ENCODE measurements at places on chromosomes 2 and 18.

GRCh38 chr18:70366174-70366573 lies 77.3 kb downstream of the SOCS6 start:
- ATAC-seq: no peak

DNA sequence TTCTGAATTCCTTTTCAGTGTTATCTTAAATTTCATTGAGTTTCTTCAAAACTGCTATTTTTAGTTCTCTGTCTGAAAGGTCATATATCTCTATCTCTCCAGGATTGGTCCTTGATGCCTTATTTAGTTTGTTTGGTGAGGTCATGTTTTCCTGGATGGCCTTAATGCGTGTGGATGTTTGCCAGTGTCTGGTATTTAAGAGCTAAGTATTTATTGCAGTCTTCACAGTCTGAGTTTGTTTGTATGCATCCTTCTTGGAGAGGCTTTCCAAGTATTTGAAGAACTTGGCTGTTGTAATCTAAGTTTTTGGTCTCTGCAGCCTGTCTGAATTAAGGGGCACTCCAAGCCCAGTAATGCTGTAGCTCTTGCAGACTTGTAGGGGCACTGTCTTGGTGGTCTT lies 249.3 kb downstream of the ZNF385B start:
- ATAC-seq: no peak

DNA sequence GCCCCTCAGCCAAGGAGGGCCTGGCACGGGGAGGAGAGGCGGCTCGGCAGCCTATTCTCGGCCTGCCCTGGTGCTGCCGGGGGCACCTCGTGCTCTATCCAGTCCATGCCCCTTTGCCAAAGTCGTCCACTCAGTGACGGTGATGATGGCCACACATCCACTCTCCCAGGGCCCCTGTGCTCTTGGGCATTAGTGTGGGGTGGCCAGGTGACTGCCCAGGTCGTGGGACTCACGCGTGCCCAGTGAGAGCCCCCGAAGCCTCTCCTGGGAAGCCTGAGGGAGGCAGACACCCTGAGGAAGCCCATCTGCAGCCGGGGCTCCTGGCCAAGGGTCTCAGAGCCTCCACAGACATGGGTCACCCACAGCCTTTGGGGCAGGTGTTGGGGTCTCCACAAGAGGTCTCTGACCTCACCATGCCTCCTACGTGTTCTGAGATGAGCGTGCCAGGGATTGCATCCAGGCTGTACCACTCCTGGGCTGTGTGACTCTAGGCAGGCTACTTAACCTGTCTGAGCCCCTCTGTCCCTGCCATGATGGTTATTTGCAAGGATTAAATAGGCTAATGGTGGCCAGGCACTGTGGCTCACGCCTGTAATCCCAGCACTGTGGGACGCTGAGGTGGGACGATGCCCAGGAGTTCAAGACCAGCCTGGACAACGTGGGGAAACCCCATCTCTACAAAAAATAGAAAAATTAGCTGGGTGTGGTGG lies 12.9 kb downstream of the RAMP1 start:
- no peak for ATAC-seq

GRCh38 chr2:211745295-211746097 lies 793.1 kb downstream of the ERBB4 start:
- ATAC-seq: peak; percentile 78

- no peak for ATAC-seq
Measured at GRCh38 chr18:63216516-63217311, 102.9 kb downstream of the BCL2 start.

GRCh38 chr18:3454365-3455089 lies 4.6 kb downstream of the TGIF1 start:
- ATAC-seq: no peak

DNA sequence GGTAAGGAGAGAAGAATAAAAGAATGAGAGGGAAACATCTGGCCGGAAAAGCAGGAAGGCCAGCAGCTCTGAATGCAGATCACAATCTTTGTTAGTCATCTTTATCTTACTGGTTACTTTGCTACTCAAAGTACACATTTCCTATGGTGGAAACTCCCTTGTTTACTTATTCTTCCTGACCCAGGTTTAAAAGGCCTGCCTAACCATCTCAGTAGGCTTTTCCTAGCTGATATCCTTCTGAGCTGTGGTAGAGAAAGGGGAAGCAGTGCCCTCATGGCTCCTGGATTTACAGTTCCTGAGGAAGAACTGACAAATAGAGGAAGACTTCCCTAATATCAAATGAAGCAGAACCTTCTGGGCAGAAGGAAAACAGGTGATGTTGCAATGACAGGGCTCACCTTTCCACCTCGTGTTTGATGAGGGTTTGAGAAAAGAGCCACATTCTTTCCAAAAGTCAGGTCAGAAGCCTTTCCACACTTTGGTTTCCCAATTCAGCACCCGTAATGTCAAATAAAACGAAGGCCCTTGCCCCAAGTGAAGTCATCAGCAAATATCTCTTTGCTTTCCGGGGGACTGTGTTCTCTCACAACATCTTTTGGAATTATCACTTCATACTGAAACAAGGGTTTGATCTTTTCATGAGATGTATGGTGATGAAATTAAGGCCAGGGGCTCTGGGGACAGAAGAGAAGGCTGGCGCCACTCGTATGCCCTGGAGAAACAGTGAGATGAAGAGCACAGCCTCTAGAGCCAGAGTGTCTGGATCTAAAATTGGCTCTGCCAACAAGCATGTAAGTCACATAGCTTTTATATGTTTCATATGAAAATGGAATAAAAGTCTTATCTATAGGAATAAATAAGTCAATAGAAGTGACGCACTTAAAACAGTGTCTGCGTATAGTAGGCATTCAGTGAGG lies 26.7 kb upstream of the APOB start:
- no peak for ATAC-seq

DNA sequence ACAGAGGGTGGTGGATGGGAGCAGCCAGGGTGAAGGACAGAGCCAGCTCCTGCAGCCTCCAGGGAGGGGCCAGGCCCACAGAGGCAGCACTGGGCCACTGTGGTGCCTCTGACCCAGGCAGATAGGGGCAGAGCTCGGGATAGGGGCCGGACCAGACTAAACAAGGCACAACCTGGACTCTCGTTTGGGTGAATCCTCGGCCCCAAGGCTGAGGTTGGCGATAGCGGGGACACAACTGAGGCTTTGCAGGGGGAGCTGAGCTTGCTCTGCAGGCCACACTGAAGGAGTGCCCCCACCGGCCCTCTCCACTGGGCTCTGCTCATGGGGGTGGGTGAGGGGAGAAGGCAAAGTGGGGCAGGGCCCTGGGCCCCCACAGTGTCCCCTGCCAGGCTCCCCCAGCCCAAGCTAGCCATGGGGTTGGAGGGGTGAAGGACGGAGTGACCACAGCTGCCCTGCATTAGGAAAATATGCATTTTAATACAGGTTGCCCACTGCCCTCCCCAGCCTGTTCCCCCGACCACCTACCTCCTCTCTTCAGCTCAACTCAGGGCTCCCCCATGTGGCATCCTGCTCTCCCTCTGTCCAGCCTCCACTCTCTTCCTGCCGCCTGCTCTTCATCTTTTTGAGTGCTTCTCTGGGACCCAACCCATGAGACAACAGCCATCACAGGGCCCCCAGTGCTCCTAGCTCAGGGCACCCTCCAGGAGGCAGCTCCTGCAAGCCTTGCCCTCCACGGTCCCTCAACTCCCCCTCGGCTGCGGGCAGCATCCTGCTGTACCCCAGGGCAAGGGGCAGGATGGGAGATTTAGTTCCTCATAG lies 152.8 kb downstream of the INHBB start:
- ATAC-seq: no peak

DNA sequence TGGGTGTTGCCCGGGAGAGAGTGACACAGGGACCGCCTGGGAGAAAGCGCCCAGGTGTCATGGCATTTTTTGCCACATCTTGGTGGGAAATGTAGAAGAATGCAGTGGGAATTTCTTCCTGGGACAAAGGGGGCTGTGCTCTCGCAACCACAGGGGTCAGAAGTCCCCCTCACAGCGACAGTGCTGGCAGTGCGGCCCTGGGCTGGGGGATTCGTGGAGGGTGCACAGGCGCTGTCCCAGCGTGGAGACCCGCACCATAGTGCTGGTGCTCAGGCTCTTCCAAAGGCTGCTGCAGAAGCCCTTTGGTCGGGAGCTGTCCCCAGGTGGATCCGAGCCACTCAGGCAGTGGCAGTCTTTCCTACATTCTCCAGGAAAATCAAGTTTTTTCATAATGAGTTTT lies 128.8 kb upstream of the SOX11 start:
- no peak for ATAC-seq

Data from esophagus mucosa (tissue), 1 donor.